Stimulated activated naive CD4-positive, alpha-beta T cell treated with Interleukin-2 at 50 U/mL for 16 hours (primary cell): ENCODE measurements at places on chromosomes 6 and 20.

DNA sequence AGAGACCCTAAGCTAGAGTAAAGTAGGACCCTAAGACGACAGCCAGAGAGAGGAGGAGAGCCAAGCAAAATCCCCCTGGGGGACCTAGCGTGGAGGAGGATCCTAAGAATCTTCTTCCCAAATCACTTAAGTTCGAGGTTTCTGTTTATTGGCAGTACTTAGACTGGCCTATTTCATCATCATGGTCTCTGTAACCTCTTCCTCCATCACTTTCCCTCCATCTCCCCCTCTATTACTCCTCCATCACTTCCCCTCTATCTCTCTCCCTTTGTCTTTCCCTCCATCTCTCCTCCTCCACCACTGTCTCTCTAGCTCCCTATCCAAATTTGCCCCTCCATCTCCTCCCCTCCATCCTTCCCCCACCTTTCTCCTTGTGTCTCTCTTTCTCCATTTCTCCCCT is 833.6 kb upstream of the FLRT3 start:
- DNase-seq: no peak

- no peak for DNase-seq
Measured at GRCh38 chr20:24376311-24377099, 92.9 kb upstream of the SYNDIG1 start.

- peak; percentile 69 for DNase-seq
Measured at GRCh38 chr6:44655412-44656342, 268.2 kb downstream of the CDC5L start.

GRCh38 chr20:60269573-60270162 is 311.4 kb downstream of the CDH26 start:
- no peak for DNase-seq

DNA sequence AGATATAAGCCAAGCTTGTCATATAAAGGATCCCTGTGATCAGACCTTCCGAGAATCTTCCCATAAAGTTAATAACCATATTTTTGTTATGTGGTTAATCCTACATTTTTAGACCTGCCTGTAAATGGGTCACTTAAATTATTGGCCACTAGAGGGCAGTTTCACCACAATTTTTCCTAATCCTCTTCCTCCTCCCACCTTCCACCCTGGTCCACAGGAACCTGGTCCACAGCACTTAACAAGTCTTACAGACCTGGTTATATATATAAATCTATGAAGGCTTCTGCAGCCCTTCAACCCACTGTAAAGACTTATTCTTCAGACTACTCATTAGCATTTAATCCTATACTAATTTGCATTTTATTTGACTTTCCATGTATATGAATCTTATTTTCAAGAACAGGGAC is 28.3 kb downstream of the MRS2 start:
- DNase-seq: no peak

GRCh38 chr20:36219671-36220220 is 16.5 kb upstream of the AAR2 start:
- DNase-seq: no peak

DNA sequence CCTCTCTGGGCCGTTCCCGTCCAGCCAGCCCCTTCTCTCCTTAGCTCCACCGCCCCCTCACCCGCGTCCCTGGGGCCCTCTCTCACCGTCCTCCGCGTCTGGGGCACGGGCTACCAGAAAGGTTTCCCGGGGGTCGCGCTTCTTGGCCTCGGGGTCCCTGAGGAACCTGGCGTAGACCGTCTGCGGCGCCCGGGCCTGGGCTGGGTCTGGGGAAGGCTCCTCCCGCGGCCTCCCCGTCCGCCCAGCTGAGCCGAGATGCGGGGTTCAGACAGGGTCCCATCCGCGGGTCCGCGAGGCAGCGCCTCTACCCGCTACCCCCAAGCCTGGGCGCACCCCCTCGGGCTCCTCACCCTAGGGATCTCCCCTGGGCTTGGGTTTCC is 1.1 kb downstream of the TULP1 start:
- DNase-seq: no peak

DNA sequence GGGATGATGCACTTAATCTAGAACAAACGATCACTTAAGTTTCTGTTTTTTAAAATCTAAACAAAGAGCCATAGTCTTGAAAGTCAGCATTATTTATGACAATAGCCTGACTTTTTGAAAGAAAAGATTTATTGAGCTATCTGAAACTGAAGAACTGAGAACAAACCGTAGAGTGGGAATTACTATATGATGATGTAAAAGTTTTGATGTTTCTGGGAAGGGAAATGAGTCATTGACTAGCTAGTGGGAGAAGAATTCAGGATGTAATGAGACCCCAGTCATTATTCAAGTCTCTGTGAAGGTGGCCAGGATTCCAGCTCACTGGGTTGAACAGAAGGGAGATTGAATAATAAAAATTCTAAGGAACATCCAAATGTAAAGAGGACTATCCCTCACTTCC is 83.4 kb upstream of the FABP7 start:
- DNase-seq: no peak

GRCh38 chr6:110484321-110484720 is 7.9 kb upstream of the SLC22A16 start:
- no peak for DNase-seq

- no peak for DNase-seq
Measured at GRCh38 chr6:55886185-55886836, 10.9 kb upstream of the BMP5 start.

- no peak for DNase-seq
Measured at GRCh38 chr6:99822741-99823512, 171.1 kb downstream of the MCHR2 start.

DNA sequence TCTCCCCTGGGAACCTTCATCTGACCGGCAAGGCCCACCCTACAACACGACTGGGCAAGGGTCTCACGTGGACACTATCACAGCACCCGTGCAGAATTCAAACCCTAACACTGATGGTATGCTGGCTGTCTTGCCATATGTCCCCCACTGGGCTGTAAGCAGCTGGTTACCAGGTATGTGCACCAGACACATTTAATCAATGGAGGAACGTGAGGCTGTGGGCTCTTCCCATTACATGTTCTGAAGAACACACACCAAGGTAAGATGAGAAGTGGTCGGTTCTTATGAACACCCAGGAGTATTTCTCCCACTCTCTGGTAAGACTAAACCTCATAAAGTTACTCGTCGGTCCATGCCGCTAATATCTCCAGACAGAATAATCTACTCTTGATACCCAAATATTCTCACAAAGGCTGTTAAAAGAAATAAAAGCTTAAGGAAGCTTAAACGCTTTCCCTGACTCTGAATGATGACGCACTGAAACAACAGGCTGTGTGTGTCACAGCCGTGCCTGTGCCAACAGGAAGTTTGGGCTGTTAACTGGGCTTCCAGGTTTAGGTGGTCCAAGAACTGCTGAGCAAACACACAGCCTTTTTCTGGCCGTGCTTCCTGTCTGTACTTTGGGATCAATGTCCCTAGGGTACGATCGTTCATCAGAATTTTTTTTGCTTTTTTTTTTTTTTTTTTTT is 75.3 kb downstream of the SLC23A2 start:
- no peak for DNase-seq

DNA sequence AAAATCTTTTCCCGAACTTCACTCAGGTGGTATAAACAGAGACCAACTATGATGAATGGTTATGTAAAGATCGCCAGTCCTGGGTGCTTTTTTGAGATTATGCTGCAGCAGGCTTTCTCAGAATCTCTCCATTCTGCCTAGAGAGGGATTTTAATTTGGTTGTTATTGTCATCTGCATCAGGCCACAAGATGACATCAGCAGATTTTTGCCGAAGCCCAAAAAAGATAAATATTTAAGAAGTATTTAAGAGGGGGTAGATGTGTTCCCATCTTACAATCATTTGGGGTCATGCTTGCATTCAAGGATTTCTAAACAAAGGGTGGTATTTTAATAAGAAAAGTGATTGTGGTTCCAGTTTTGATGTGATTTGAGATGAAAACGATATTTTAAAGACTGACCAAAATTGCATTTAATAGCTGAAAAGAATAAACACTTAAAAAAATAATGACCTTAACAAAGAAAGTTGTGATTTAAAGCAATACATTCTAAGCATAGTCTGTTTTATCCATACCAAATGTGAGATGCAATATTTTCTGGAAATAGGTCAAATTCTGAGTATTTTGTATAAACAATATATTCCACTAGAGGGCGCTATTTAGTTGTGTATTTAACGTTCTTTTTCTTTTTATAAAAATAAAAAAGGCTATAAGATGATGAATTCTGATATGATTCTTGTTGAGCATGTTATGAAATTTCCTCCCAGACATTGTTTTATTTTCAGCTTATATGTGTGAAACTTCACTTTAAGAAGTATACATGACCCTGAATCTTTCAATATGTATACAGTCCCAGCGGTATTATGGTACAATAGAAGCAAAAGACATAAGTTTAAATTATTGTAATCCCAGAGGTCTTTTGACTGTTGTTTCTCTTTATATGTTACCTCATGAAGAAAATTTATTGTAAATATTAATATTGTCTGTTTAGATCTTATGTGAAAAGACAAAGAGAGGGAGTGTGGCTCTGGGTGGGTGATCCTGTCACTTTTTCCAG is 51.0 kb upstream of the ZFP64 start:
- no peak for DNase-seq

GRCh38 chr20:11849976-11850670 is 67.6 kb upstream of the BTBD3 start:
- DNase-seq: no peak
